CD4-positive, alpha-beta T cell treated with Interleukin-1 beta for 1 hour (primary cell): ENCODE measurements at places on chromosomes 12 and 14.

DNA sequence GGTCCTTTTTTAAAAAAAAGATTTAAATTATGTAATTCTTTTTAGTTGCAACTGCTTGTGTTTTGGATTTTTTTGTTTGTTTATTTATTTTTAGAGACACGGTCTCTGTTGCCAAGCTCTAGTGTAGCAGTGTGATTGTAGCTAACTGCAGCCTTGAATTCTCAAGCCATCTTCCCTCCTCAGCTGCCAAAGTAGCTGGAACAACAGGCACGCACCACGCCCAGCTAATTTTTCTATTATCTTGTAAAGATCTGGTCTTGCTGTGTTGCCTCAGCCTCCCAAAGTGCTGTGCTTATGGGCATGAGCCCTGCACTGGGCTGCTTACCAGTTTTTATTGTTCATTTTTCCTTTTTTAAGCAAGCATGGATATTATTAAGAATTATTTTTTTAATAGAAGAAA, 10.6 kb upstream of the ART4 start:
- no peak for DNase-seq

DNA sequence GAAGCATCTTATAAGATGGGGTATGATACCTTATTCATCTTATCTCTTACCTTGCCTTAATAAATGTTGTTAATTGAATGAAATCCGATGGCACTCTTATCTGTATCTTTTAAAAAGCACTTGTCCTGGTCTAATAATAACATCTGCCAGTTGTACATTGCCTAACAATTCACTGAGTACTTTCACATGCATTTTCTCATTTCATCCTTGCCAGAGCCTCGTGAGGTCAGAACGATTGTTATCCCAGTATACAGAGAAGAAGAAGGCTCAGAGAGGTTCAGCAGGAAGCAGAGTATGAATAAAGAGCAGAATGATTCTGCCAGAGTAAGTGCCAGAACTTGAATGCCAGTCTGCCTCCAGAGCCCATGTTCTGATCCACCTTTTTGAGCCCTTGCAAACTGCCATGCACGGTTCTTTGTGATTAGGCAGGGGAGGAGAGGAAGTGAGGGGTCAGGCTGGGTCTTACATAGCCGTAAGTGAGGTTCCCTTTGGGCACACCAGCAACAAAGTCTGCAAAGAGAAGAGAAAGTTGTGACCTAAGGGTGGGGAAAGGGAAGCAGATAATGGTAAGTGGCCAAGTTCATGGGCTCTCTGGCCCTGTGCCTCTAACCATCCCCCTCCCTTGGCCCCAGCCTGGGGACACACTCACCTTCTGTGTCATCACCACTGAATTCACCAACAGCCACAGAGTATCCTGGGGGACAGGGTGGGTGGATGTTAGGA, 11.7 kb downstream of the ITGA5 start:
- DNase-seq, result no peak

DNA sequence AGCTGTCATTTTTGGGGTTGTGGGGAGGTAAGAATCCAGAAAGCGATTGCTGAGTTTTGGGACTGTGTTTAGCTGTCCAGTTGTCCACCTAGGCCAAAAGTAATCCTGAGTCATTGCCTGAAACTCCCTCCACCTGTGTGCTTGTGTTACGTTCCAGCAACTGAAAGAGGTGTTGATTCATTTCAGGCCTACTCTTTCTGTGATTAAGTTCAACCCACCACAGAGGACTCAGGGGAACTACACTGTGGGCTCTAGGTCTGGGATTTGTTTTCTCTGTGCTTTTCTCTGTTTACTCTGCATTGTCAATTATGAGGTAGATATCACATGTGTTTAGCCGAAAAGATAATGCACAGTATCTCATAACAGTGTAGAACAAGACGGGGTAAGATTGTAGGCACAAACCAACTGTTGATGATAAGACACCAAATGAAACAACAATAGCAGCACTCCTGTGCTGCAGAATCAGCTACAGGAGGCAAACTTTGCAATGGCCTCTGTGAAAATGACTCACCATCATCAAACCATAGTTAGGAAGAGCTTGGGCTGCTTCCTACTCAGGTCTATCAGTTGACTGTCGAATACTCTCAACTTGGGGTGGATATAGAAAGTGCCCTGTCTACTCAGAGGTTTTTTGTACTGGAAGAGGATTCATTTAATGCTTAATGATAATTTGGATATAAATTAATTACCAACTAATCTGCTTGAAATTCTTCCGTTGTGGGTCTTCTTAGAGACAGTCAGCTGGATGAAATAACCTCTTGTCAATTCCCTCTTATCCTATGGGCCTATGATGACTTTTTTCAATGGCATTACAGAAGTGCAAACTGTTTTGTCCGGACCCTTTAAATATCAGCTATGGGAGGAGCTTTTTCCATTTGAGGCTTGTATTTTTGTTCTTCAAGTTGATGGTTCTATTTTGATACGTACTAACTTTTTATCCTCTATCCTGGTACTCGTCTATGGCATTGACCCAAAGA, 385.9 kb downstream of the BMP4 start:
- no peak for DNase-seq

GRCh38 chr12:53496752-53497032, 2.6 kb downstream of the MAP3K12 start:
- DNase-seq, result no peak
